ENCODE measurements at places on chromosomes 7 and 10.

DNA sequence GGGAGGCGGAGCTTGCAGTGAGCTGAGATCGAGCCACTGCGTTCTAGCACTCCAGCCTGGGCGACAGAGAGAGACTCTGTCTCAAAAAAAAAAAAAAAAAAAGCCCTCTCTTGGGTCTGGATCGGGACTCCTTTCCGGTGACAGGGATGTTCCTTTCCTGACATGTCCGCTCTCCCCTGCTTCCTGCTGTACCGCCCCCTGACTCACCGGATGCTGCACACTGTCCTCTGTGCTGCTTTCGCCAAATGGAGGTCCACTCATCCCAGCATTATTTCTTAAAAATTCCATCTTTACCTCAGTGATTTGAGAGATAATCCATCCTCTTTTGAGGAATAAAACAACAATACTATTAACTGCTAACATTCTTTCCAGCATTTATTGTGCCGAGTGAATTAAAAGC lies 113.8 kb upstream of the EEPD1 start:
- no peak for DNase-seq

DNA sequence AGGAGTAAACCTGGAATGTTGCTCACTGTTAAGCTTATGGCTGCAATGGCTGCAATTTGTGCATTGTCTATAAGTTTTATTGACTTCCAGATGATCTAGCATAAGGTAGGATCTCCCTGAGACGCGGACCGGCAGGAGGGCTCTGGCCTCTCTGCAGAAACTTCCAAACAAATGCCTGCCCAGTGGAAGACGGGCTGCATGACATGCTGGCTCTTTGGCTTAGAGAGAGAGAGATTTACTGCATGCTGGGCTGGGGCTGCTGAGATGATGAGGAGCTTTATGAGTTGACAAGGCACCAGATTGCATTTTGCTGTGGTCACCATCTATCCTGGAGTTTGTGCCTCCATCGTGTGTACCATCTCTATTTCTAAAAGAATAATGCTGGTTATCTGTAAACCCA lies 193.2 kb downstream of the GALNT17 start:
- DNase-seq, result no peak

DNA sequence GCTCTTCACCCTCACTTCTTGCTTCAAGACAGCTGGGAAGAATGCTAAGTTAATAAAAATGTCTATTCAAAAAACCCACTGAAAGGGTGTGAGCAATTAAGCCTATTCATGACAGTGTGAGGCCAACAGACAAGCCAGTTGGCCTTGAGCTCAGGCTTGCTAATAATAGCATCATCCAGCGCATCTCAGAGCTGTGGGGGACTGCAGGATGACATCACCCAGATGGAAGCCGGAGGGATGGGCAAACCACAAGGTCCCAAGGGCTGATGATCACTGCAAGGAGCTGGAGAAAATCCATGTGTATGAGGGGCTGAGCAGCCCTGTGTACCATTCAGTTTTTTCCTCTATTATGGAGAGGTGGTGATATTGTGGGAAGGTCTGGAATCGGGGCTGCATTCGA lies 770.4 kb downstream of the TNS3 start:
- DNase-seq, result no peak

DNA sequence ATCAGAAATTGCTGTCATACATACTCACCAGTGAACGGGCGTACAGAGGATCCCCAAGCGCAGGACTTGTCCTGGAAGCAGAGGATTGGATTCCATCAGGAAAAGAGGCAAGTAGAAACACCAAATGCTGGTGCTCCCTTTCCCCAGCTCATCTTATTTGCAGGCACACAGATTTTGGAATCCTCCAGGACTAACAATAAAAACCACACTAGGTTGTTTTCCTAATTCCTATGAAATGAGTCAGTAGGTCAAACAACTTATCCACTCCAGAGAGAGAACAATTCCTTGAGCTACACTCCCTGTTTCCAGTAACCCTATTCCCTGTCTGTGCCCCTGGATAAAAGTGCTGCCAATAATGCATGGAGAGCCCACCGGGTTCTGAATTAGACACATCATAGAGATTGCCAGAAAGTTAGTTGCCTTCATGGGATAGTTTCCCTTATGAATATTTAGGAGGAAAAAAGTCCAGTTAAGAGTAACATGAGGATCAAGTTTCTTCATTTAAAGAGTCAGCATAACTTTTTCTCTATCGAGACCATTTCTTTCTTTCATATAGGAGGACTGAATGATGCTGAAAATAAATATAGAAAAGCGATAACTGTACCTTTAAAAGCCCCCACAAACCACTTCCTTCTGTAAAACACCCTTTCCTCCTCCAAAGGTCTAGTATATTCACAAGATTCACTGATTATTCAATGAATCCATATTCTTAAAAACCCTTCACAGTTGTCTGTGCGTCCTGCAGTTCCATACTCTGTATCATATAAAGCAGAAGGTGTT lies 178.3 kb upstream of the KLF14 start:
- no peak for DNase-seq

DNA sequence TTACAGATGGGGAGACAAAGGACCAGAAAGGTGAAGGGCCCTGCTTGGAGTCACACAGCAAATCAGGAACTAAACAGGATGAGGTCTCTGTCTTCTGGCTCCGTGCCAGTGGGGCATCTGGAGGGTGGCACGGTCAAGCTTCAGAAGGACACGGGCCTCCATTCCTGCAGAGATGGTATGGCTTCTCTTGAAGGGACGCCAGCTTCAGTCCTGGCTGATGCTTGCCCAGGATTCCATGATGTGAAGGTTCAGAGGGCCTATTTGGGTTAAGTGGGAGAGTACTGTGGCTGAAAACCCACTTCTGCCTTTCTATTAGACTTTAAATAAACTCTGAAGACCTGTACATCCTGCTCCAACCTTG lies 6.1 kb downstream of the RAMP3 start:
- no peak for DNase-seq

DNA sequence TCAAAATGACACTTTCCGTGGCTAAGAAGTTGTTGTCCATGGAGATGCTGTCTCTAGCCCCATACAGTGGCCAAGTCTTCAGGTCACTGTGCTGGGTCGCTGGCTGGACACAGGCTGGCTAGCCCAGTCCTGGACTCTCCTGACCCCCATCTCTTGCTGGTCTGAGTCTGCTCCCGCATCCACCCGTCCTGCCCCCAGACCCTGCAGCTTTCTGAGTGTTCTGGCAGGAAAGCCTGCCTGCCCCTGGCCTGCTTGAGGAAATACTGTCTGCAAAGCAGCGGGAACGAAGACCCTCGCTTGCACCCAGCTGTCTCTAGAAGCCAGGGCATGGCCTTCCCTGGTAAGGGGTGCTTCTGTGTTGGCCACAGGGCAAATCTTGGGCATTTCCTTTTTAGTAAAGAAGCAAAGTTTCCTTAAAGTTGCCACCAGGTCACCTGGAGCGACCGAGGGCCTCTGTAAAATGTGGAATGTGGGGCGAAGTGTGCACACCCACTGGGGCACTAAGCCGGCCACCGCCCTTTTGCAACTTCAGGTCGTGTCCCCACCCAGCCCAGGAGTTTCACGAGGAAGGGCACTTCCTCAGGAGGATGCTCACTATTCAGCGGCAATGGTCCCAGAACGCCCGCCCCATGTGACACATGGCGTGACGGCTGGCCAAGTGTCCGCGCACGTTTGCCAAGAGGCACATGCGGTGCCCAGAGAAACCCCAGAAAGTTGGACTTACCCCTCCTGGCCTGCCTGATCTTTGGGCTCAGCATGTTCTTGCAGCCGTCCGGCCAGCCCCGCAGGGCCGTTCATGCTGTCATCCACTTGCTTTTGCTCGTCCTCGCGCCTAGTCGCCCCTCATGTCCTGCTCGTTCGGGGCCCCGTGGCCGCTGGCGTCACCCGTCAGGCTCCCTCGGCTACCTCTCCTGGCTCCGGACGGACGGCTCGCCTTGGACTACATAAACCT lies 558 bp downstream of the ARHGAP22 start:
- DNase-seq, result no peak

DNA sequence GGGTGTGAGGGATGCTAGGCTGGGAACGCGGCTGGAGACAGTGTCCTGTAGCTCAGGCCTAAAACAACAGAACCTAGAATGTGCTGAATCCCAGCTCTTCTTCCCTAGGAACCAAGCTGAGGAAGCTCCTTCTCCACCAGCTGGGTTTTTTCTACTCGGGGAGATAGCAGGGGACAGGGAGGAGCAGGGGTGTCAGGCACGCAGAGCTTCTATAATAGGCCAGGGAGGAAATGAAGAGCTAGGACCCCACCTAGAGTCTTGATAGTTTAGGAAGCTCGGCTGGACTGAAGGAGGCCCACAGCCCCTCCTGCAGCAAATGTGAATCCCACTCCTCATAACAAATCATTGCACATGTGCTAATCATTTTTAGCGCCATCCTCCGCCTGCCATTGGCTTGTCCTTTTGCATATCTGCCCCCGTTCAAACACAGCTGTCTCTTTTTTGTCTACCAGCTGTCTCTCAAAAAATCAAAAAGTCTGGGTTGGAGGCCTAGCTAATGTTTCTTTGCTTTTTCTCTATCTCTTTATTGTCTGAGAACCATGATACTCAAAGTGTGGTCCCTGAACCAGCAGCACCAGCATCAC lies 24.1 kb upstream of the FAM180A start:
- DNase-seq, result no peak

DNA sequence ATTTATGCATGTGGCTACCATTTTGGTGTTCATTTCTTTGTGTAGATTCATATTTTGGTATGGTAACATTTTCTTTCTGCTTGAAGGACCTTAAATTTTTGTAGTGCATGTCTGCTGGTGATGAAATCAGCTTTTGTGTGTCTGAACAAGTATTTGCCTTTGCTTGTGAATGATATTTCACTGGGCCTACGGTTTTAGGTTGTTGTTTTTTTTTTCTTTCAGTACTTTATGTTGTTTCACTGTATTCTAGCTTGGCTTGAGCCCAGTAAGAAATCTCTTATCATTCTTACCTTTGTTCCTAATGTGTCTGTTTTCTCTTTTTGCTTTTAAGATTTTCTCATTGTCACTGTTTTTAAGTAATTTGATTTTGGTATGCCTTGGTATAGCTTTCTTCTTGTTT lies 31.9 kb downstream of the SAMD8 start:
- DNase-seq, result no peak

GRCh38 chr7:121761399-121761798 lies 111.6 kb upstream of the PTPRZ1 start:
- no peak for DNase-seq

All from hematopoietic multipotent progenitor cell (in vitro differentiated cells).